ENCODE measurements at places on chromosomes 2 and 18.

DNA sequence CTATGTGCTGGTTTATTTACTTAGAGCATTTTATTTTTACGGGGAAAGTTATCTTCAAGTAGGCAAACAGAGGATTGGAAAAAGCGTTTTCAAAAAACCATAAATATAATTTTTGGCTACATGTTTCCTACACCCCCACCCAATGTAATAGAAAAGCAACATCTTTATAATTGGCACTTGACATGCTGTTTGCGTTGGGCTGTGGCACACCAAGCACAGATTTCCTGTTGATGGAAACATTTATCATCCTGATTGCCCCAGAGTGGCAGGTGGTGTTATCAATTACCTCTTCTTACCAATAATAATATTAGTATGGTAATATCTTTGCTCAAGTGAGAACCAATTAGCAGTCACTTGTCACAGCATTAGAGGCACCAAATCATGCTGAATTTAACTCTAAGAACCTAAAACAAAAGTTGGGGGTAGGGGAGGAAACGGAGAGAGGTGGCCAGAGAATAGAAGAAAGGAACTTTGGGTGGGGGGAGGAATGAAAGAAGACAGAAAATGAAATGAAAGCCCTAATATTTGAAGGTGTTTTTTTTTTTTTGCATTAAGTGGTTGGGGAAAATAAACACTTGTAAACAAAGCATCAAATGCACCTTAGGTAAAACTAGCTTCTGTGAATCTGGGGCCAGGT is 3.8 kb upstream of the SALL3 start:
- no peak for DNase-seq

GRCh38 chr2:105778080-105778607 is 33.4 kb downstream of the NCK2 start:
- no peak for DNase-seq

GRCh38 chr2:30165617-30166016 is 18.8 kb downstream of the YPEL5 start:
- DNase-seq, result no peak

DNA sequence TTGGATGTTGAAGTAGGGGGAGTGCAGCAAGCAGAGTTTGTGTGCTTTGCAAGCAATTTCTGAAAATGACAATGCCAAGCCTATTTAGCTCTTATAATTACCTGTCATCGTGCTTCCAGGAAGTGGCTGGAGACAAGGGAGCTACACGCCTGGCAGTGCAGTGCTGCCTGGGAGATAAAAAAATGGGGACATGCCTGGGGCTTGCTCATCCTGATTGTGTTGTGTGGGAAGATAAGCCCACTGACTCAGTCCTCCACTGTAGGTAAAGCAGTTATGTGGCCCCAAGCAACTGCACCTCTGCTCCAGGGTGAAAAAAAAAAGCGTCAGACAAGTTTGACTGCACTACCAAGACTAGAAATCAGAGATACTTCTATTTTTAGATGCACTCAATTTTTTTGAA is 396.9 kb upstream of the NXPH2 start:
- no peak for DNase-seq

- no peak for DNase-seq
Measured at GRCh38 chr2:222545823-222546795, 109.8 kb downstream of the FARSB start.

- no peak for DNase-seq
Measured at GRCh38 chr2:100301881-100302584, 20.3 kb downstream of the LONRF2 start.

DNA sequence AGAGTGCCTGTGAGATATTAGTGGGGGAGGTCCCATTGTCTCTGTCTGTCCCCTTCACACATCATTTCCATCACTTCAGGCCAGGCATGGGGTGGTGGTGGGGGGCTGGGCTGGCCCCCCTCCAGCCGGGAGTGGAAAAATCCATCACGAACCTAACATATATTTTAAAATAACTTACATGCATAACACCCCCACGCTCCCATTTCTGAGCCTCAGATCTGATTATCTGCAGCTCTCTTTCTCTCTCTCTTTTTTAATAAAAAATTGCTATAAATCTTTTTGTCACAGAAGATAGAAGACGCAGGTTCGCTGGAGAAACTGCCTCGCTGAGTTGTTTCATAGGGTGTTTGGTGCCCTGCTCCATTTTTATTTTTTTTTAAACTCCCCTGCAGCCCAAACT is 159.8 kb downstream of the CELF4 start:
- DNase-seq, result no peak

- DNase-seq, result no peak
Measured at GRCh38 chr18:10804126-10804525, 278.3 kb downstream of the NAPG start.

DNA sequence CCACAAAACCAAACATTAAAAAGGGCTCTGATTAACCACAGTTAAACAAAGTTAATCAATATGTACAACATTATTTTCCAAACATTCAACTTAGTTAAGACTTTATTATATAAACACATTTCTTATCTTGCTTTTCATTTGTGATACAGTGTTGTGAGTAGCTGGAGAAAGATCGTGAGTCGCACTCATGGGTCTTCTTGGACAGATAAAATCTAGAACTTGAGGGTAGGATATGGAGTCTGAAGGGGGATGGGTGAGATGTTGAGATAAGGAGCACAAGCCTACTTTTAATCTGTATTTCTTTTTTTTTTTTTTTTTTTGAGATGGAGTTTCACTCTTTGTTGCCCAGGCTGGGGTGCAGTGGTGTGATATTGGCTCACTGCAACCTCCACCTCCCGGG is 22.6 kb upstream of the TMEM214 start:
- DNase-seq, result no peak

DNA sequence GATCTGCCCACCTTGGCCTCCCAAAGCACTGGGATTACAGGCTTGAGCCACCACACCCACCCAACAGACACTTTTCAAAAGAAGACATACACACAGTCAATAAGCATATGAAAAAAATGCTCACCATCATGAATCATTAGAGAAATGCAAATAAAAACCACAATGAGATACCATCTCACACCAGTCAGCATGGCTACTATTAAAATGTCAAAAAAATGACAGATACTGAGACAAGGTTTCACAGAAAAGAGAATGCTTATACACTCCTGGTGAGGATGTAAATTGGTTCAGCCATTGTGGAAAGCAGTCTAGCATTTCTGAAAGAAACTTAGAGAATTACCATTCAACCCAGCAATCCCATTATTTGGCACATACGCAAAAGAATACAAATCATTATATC is 1947.2 kb downstream of the SUCLG1 start:
- no peak for DNase-seq

GRCh38 chr2:36459725-36460137 is 104.2 kb downstream of the CRIM1 start:
- DNase-seq, result no peak

- DNase-seq, result no peak
Measured at GRCh38 chr2:226782092-226782713, 17.4 kb downstream of the IRS1 start.

GRCh38 chr2:55103046-55103445 is 52.8 kb upstream of the RTN4 start:
- no peak for DNase-seq

DNA sequence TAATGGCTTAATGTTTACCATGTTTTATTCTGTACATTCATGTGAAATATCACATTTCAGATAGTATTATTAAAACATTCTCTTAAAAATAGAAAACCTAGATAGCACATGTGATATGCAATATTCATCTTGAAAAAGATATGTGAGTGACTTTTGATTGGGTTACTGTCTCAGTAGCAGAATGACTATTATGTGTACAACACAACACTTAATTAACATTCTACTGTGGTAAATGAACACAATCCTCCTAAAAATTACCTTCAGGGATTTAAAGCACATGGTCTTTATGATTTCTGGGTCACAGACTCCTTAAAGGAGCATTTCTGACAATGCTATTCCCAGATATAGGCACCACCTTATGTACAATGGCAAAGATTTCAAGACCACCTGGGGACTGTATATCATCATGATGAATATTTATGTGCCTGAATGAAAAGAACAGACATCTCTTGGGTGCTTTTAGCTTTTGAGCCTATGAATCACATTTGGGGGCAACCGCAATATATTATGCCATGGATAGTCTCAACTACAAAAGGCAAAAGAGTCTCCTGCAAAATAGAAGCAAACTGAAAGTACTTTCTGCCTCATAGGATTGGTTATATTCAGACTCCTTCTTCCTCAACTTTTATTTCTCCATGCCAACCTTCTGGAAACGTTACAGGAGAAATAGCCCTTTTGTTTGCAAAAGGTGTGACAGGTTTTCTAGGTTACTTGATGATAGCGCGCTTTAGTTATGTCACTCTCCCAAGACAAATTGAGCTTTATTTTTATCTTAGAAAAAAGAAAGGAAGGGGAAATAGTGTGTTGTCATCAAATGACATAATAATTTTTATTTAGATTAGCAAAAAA is 259.0 kb downstream of the CALCRL start:
- DNase-seq, result no peak

GRCh38 chr2:121003391-121003790 is 267.7 kb downstream of the GLI2 start:
- no peak for DNase-seq

DNA sequence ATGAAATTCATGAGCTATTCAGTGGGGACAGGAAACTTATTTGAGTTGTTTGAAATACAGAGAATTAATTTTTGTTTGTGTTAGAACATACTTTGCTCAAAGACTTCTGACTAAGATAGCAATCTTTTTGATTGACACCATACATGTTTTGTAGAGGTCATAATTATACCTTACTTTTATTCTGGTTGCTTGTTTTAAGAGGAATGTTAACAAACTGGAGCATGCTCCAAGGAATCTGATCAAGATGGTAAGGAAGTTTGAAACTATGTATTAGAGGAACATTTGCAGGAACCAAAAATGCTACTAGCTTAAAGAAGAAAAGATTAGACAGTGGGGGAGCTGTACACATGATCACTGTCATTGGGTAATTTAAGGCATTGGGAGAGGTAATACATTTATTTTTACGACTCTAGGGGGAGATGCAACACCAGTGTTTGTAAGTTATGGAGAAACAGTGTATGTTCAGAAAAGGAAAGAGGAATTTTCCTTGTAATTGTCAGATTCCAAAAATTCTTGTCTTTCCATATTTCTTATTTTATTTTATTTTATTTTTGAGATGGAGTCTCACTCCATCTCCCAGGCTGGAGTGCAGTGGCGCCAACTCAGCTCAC is 8.0 kb downstream of the AGFG1 start:
- no peak for DNase-seq

GRCh38 chr18:36386150-36386920 is 88.8 kb downstream of the FHOD3 start:
- no peak for DNase-seq

DNA sequence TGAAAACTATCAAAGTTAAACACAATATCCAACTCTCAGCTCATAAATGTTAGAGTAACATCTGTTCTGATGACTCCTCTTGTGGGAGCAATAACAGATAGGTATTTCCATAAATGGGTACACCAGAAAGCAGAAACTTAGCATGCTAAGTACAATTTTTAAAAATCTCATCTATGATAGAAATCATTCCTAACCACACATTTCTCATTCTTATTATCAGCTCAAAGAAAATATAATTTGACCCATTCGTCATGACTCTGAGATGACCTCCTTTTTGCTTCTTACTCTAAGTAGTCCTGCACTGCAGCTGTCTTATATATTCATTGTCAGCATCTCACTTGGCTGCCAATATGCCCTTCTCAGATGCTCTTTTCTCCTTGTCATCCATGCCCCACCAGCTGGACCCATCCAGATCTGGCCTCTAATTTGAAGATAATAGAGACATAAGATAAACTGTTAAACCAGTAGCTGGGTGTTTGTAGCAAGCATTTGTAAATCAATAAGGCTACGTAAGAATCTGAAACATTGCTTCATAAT is 298.3 kb downstream of the KCNS3 start:
- no peak for DNase-seq

GRCh38 chr2:77395011-77395410 is 127.2 kb downstream of the LRRTM4 start:
- no peak for DNase-seq

- no peak for DNase-seq
Measured at GRCh38 chr2:21535826-21536225, 412.1 kb downstream of the TDRD15 start.

GRCh38 chr2:175036582-175037018 is 31.4 kb upstream of the CHN1 start:
- no peak for DNase-seq

GRCh38 chr2:47062681-47063537 is 92.2 kb downstream of the STPG4 start:
- no peak for DNase-seq

DNA sequence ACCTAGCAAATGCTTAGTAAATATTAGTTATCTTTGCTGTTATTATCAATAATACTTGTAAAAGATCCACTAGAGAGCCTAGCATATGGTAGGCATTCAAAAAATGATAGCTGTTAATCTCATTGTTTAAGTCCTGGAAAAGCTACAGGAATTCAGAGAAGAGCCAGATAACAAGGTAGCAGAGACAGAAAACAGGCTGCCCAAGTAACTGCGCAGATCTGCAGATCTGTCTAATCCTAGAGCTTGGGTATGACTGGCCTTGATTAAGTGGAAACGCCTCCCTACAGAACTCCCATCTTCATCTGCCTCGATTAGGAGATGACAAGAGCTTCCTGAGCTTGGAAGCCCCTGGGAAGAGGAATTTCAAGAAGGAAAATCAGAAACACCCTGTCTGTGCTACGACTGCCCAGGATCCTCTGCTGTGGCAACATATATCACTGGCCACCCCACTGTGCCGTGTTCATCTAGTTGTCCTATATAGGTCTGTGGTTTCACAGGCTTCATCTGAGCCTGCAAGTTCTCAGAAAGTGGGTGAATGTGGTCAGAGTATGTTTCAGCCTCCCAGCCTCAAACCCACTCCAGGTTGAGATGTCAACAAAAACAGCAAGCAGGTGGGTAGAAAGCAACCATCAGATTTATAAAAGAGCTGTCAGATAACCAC is 151.5 kb upstream of the PKDCC start:
- no peak for DNase-seq

- no peak for DNase-seq
Measured at GRCh38 chr2:239304533-239305221, 96.1 kb downstream of the HDAC4 start.

GRCh38 chr2:21317131-21317530 is 193.4 kb downstream of the TDRD15 start:
- peak; percentile 3 for DNase-seq

- no peak for DNase-seq
Measured at GRCh38 chr18:289026-289425, 21.2 kb upstream of the THOC1 start.

DNA sequence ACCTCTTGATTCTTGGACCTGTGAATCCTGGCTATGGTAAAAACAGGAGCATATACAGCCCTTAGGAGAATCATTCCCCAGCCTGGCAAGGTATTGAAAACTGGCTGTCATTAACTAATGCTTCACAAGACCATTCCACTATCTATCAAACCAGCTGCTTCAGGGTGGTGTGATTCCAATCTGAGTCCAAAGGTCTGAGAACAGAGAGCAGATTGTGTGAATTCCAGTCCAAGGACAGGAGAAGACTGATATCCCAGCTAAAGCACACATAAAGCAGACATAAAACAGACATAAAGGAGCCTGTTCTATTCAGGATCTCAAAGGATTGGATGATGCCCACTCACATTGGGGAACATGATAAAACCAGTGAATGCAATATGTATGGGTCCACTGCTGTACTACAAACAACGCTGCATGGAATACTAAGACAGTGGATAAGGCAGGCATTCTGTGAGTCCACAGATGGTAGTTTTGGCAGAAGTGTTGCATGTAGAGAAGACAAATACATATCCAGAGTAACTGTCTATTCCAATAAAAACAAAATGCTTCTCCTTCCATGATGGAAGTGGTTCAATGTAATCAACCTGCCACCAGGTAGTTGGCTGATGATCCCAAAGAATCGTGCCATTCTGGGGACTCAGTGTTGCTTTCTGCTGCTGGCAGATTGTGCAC is 363.9 kb downstream of the KCNJ3 start:
- DNase-seq, result no peak

GRCh38 chr2:222919841-222920526 is 59.1 kb downstream of the ACSL3 start:
- no peak for DNase-seq

All from GM12892 (cell line).